HT1080 (cell line): ENCODE measurements at places on chromosomes 3 and 15. TPM values are rescaled to one million over a fixed set of nuclear protein-coding genes. Genes with fewer than 3 reads are reported as not detected.
A peak's percentile ranks its signal among the peaks of the same experiment; 100 is the strongest.

DNA sequence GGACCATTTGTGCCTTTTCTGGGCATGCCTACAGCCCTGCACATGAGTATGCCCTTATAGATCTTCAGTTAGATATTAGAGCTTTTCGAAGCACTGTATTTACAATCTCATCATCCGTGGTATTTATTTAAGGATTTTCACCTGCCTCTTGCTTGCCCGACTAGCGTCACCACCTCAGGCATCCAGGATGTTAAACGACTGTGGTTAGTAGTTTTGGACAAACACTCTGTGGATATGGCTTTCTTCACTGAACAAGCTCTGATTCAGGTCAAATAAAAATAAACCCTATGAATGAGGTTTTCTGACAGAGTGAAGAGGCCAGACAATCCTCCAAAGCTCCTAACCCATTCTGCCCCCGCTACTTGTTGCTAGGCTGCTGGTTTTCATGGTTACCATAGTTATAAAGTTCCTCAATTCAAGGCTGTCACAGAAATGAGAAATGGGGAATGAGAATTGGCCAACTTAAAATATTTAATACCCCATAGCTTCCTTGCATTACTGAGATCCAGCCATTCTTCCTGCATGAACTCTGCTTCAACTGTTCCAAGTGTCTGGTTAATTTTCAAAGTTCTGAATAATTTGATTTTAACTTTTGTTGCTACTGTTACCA is 440.1 kb downstream of the GABRG3 start:
- DNase-seq: peak; percentile 50

DNA sequence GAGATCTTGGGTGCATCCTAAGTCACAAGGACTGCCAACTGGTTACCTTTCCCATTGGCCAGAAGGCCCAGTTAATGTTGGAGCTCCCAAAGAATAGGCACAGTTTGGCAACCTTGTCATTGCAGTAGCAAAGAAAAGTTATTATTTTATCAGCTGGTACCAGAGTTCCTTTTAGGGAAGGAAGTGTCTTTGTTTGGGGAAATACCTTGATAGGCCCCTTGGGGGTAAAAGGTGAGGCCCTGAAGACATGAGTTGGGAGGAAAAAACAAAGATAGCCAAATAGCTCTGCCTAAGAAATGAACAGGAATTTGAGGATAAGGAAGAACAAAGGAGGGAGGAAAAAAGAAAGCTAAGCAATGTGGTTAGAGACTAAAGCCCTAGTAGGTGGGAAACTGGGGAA is 85.8 kb downstream of the ANP32A start:
- no peak for DNase-seq

- no peak for DNase-seq
Measured at GRCh38 chr3:184800349-184800930, 11.5 kb upstream of the VPS8 start.

DNA sequence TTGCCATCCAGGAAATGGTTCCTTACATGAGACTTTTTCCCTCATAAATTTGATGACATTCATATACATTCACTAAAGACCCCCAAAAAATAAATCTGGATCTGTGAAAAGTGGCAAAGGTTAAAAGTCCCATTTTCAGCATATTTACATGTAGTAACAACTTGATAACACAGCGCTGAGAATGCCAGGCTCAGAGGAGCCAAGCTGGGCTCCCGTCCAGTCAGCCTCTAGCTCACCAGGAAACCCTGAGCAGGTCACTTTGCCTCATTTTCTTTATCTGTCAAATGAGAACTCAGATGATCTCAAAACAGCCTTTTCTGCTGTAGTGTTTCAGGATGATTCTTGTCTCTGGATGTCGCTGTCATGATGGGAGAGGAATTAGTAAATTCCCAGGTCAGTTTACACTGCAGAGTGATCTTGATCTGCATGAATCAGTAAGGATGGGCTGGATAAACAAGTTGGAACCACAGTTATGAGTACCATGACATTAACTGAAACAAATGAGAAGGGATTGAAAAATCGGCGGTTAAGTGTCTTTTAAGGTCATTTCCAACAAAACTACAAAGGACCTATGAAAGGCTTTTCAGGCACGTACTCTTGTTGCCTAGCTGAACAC is 82.8 kb downstream of the PPARG start:
- DNase-seq: no peak

GRCh38 chr15:67781907-67782690 is 43.2 kb upstream of the SKOR1 start:
- DNase-seq: no peak

DNA sequence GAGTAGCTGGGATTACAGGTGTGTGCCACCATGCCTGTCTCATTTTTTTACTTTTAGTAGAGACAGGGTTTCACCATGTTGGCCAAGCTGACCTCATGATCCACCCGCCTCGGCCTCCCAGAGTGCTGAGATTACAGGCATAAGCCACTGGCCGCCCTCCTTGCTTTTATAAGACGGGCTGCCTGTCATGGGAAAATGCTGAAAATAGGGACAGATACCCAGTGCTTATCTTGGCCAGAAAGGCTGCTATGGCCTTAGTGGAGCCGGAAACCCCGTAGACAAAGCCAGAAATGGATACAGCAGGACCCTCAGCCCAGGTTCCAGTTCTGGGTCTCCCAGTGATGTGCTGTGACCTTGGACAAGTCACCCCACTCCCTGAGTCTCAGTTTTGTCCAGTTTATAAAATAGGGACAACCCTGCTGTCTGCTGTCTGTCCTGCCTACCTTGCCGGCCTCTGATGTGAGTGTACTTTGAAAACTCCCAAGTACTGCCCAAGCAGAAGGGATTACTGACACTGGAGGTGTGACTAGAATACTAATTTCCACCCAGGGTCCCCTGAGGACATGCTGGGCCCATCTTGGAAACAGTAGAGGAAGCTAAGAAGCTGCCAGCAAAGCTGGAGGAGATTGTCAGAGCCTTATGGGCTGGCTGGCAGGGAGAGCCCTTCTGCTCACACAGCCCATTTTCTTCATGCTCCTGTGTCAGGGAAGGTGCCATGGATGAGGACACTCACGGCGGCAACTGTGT is 59.6 kb downstream of the BDH1 start:
- DNase-seq: no peak

- no peak for DNase-seq
Measured at GRCh38 chr3:124907957-124908356, 20.8 kb upstream of the ITGB5 start.

- no peak for DNase-seq
Measured at GRCh38 chr3:45549961-45550360, 44.6 kb upstream of the LIMD1 start.

GRCh38 chr15:89116404-89116803 is 28.1 kb downstream of the ABHD2 start:
- no peak for DNase-seq

DNA sequence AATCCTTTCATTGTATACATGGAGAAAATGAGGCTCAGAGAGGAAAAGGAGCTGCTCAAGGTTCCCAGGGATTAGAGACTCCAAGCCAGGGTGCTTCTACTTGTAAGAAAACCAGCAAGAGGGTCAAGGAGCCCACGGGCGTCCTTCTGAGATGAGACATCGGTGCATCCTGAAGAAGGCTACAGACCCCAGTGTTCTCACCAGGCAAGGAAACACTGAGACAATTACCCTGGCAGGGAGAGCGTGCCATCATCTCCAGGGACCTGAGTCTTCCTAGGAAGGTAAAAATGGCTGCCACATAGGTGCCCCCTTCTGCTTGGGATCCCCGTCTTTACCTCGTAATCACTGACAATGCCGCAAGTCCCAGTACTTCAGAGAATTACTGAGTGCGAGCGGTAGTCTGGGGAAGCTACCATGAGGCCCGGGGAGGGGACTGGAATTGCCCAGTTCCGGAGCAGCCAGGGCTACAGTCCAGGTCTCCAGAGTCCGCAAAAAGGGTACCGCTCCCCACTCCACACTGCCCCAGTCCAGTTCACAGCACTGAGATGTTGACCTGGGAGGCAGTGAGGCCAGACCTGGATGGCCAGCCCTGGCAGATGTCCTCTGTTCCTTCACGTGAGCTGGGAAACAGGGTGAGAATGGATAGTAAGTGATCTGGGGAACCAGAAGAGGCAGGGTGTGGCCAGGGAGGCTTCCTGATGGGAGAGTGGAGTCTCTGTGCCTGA is 164.7 kb upstream of the SMAD3 start:
- no peak for DNase-seq

DNA sequence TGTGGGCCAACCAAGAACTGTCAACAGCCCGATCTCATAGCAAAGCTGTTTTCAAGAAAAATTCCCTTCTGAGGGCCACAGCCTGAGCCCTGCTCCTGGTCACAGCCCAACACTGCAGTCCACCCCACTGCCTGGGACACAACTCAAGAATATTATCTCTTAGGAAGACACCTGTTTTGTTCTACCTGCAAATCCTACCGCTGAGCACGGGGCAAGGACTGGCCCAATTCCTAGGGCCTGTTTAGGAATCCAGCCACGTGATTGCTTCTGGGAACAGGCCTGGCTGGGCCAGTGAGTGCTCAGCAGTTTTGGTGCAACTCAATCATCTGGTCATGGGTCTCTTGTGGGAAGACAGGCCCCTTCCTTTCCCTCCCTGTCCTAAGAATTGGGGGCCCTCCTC is 8.3 kb downstream of the ISLR2 start:
- DNase-seq: no peak

DNA sequence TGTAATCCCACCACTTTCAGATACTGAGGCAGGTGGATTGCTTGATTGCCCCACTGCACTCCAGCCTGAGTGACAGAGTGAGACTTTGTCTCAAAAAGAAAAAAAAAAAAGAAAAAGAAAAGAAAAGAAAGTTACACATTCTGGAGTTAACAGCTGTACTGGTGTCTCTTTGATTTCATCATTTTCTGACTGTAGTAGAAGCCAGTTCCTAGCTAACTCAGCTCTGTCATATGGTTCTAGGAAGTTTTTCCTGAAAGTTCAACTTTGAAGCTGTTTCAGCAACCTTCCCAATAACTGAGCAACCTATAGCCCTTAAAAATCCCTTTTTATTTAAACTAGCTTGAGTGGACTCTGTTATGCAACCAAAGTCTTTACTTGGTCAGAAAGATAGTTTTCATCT is 104.6 kb upstream of the STRIT1 start:
- no peak for DNase-seq

- DNase-seq: no peak
Measured at GRCh38 chr15:26665957-26666791, 106.7 kb downstream of the GABRB3 start.

DNA sequence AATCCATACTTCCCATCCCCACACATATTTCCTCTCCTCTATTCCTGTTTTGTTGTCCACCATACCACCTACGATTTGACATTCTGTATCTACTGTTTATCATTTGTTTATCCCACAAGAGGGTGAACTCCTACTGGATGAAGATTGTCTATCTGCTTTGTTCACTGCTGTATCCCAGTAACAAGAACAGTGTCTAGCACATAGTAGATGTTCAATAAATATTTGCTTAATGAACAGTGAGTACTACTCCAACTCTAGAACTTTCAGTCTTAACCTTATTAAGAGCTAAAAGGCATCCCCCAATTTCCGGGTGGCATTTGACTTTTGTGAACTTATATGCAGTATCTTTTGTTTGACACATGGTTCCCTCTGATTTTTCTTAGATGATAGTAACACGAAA is 1.3 kb downstream of the PYGO1 start:
- no peak for DNase-seq

- no peak for DNase-seq
Measured at GRCh38 chr3:105014631-105015030, 352.1 kb upstream of the ALCAM start.

DNA sequence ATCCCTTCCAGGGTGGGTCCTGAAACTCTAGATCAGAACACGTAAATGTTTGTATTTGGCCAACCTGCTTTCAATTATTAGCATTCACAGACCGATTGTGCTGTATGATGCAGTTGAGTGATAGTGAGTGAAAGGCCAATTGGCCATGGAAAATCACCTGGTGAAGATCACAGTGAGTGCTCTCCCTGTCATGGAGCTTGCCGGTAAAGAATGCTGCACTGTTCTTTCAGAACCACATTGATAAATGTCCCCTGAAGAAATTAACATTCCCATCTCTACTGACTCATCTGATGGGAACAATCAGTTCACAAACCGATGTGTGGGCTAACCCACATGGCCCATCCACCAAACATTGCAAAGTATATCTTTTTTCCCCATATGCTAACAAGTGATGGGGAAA is 324.8 kb upstream of the TBL1XR1 start:
- DNase-seq: no peak

GRCh38 chr3:46948830-46949671 is 27.5 kb downstream of the CCDC12 start:
- DNase-seq: peak; percentile 28

DNA sequence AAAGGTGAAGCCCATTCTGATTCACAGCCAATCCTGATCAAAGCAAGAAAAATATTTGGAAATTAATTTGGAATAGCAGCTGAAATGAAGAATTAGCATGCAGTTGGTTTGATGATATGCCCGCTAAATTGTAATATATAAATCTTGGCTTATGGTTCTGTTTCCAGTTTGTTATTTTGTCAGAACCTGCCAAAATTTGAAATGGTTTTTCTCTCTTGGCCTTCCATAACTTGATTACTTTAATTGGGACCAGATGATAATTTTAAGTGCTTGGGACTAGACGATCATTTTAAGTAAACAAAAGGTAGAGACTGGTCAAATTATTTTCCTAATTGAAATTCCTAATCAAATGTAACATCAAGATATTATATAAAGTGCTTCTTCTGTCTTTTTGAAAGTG is 842.4 kb downstream of the TBL1XR1 start:
- DNase-seq: no peak

- DNase-seq: no peak
Measured at GRCh38 chr3:126017362-126017761, 48.4 kb downstream of the ROPN1B start.

- no peak for DNase-seq
Measured at GRCh38 chr15:40436116-40436891, 4.4 kb upstream of the BAHD1 start.

DNA sequence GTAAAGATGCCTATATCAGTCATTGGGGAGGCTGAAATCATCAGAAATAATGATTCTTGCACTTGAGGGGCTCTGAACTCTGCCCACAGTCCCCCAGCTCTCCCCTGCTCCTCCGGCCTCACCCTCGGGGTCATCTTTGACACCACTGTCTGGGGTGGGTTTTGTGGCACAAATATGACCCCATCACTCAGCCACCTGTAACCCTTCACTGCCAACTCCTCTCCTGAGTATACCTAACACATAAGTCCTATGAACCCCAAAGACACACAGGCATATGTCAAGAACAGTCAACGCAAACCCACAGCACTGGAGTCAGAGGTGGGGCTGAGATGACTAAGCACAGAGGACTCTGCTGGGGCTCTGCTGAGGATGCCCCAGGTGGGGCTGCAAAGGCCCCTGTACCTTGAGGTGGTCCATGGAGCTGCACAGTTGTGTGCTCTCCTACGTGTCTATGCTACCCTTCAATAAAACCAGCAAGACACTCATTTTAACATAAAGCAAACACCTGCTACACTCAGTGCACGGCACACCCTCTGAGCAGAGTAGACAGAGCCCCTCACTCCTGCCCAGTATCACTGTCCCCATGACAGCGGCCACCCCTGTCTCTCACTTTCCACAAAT is 29.9 kb downstream of the SLC41A3 start:
- DNase-seq: no peak

Gene MUC4
- 0.07 and 0.26 TPM in 2 replicates for total RNA-seq

Gene PLSCR4
- total RNA-seq: 2.6 and 2.7 TPM in 2 replicates

Gene TM6SF1
- not detected in 2 replicates for total RNA-seq

Gene SUCNR1
- not detected in 2 replicates for total RNA-seq

Gene SUSD5
- 12.0 and 18.2 TPM in 2 replicates for total RNA-seq

Gene ACKR4
- total RNA-seq: not detected in 2 replicates

Gene CDHR4
- not detected in 2 replicates for total RNA-seq

Gene UROC1
- 0.03 TPM in 1 of 2 replicates, not detected in the other for total RNA-seq

Gene ACTC1
- total RNA-seq: not detected in 2 replicates

Gene RBP2
- total RNA-seq: not detected in 2 replicates

Gene SPINK8
- total RNA-seq: not detected in 2 replicates

Gene RARB
- 0.40 TPM in 2 replicates for total RNA-seq

Gene FBXO40
- 0.03 and 0.05 TPM in 2 replicates for total RNA-seq

Gene EXD1
- total RNA-seq: not detected in 2 replicates

Gene GCNT3
- total RNA-seq: 0.10 and 0.79 TPM in 2 replicates

Gene OIP5
- total RNA-seq: 35.8 and 37.5 TPM in 2 replicates
